Fibroblast of the conjunctiva (primary cell): ENCODE measurements at places on chromosomes 6 and 20.

- no peak for DNase-seq
Measured at GRCh38 chr6:47016909-47017308, 25.2 kb downstream of the ADGRF1 start.

GRCh38 chr6:119736296-119737021 is 386.9 kb upstream of the MAN1A1 start:
- no peak for DNase-seq

- no peak for DNase-seq
Measured at GRCh38 chr6:113630738-113631535, 226.2 kb upstream of the MARCKS start.

- DNase-seq = no peak
Measured at GRCh38 chr6:32519910-32520258, 10.2 kb downstream of the HLA-DRB5 start.
